Motor neuron (in vitro differentiated cells): ENCODE measurements at places on chromosomes 5 and 9. TPM values are rescaled to one million over a fixed set of nuclear protein-coding genes. Genes with fewer than 3 reads are reported as not detected.

DNA sequence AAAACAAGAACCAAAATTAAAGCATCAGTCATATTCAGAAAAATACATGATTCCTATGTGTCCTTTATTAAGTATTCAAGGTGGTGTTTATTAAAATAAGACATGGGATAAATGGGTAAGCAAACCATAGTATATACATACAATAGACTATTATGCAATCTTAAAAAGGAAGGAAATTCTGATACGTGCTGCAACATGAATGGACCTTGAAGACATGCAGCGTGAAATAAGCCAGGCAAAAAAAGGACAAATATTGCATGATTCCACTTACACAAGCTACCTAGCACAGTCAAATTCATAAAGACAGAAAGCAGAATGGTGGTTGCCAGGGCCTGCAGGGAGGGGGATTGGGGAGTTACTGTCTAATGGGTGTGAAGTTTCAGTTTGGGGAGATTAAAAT is 127.7 kb downstream of the DMAC1 start:
- ATAC-seq = no peak

DNA sequence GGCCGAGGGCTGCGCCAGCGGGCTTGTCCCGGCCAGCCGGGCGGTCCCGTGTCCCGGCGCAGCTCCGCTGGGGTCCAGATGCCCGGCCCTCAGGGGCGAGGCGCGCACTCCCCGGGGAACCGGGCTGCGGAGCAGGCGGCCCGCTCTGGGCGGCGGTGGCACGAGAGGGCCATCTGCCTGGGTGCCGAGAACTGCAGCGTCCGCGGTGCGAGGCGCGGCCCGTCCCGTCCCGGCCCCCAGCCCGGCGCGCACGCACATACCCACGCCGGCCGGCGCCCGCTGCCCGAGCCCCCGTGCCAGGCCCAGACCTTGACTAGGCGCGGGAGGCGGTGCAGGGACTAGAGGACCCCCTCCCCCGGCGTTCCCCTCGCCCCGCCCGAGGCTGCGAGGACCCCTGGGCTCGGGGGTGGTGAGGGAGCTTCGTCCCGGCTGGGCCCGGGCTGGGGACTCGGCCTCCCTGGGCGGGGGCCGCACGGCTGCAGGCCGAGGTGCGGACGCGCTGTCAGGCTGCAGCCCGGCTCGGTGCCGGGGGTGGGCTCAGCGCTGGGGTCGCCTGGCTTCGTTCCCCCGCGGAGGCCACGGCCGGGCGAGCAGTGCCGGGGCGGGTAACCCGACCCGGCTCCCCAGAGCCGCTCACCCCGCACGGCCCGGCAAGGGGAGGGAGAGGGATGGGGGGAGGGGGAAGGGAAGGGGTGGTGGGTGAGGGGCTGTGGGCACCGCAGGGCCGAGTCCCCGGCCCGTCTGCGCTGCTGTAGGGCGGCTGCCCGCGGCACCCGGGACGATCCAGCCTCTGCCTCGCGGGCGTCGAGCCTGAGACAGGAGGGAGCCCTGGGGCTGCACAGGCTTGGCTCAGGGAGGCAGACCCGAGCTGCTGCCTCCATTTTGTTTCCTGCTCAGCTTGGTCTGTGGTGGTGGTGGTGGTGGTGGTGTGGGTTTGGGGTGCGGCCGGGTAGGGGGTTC is 1.2 kb upstream of the NSD1 start:
- peak; percentile 13 for ATAC-seq

Gene SLC6A18
- not detected in 2 replicates for total RNA-seq

GRCh38 chr5:57592236-57592635 is 109.6 kb upstream of the ACTBL2 start:
- no peak for ATAC-seq

Gene PROB1
- total RNA-seq = 1.2 TPM in 2 replicates

Gene PCDH12
- total RNA-seq = 0.81 and 1.5 TPM in 2 replicates

- no peak for ATAC-seq
Observed at GRCh38 chr5:139384591-139385051, 1.5 kb upstream of the SLC23A1 start.

DNA sequence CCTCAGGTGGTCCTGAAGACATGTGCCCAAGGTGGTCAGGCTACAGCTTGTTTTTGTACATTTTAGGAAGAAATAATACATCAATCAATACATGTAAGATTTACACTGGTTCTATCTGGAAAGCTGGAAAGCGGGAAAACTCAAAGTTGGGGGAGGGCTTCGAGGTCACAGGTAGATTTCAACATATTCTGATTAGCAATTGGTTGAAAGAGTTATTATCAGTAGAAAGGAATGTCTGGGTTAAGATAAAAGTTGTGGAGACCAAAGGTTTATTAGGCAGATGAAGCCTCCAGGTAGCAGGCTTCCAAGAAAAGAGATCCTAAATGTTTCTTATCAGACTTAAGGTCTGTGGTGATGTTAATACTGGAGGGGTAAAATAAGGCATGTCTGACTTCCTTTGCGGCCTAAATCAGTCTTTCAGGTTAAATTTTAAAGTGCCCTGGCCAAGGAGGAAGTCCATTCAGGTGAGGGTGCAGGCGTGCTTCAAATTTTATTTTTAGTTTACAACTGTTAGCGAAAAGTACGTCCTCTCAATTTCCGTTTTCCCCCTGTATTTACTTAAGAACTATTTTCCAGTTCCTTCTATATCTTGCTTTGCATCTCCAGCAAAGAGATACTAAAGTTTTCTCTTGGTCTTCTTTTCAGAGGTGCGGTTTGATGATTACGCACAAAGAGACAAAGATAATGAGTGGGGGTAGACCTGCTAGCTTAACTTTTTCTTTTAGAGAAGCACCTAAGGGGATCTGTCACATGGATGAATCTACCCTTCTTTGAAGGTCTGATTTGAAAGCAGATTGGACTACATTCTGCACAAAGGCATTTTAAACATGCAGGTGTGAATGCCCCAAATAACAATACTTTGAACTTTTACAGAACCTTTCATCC is 578.6 kb downstream of the RAB3C start:
- ATAC-seq = no peak

DNA sequence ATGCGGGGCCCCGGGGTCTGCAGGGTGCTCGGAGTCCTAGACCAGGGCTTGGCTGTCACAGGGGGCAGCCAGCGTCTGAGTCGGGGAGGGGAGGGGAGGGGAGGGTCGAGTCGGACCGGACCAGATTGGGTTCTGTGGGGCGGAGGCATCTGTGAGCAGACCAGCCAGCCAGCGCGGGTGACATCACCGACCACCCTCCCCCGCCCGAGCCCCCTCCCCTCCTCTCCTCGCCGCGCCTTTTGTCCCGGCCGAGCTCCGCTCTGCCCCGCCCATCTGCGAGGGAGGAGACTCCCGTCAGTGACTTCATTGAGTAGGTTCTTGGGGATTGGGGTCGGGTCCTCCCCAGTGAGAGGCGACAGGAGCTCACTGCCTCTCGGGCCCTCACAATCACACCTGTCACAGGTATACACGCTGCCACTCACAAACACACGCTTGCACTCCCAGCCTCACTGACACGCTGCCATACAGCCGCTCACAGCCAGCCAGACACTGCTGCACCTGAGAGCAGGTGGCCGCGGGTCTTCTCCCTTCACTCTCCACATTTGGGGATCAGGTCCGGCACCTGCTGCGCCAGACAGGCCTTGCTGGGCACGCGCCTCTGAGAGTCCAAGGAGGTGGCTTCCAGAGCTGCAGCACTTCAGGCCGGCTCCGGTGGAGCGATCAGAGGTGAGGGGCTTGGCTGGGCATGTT is 546 bp downstream of the DNAJB5 start:
- peak; percentile 3 for ATAC-seq

GRCh38 chr9:128551657-128552152 is 682 bp upstream of the SPTAN1 start:
- ATAC-seq = no peak

DNA sequence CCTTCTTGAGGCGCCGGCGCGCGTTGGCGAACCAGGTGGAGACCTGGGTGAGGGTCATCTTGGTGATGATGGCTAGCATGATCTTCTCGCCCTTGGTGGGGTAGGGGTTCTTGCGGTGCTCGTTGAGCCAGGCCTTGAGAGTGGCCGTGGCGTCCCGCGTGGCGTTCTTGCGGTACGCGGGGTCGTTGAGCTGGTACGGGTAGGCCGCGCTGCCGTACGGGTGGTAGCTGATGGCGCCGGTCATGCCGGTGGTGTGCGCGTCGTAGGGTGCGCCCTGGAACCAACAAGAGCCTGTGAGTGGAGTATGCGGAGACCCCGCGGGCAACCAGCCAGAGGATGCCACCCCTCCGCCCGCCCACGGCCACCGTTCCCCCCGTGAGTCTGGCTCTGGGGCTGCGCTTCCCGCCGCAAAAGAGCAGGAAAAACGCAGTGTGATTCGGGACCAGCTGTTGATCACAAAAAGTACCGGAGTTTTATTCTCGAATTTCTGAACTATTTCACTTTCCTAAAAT is 1.9 kb downstream of the IRX2 start:
- no peak for ATAC-seq

Gene PTPRD
- total RNA-seq = 0.15 and 0.48 TPM in 2 replicates

- ATAC-seq = no peak
Observed at GRCh38 chr5:13866792-13867191, 77.7 kb downstream of the DNAH5 start.

Gene TSLP
- total RNA-seq = 0.28 TPM in 1 of 2 replicates, not detected in the other

DNA sequence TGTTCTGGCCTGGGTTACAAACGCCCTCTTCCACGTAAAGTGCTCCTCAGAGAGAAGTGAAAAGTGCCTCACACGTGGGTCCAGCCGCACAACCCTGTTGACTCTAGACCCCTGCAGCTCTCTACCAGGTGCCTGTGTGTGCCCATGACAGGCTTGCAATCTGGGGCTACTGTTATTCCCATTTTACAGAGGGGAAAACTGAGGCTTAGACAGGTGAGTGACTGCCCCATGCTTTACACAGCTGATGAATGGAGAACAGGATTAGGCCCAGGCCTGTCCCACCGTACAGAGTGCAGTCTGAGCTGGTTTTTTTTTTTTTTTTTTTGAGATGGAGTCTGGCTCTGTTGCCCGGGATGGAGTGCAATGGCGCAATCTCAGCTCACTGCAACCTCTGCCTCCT is 6.2 kb upstream of the INPP5E start:
- no peak for ATAC-seq

Gene WDR31
- 5.6 and 5.8 TPM in 2 replicates for total RNA-seq

- no peak for ATAC-seq
Observed at GRCh38 chr5:143311955-143312354, 91.5 kb downstream of the NR3C1 start.

Gene UHRF2
- 31.5 and 32.0 TPM in 2 replicates for total RNA-seq

Gene SLC45A2
- 0.50 and 1.9 TPM in 2 replicates for total RNA-seq

Gene EIF4E1B
- 0.54 and 0.75 TPM in 2 replicates for total RNA-seq

Gene SLC6A3
- total RNA-seq = 0.53 and 1.7 TPM in 2 replicates

GRCh38 chr9:134040176-134040565 is 14.9 kb downstream of the BRD3OS start:
- ATAC-seq = no peak

Gene NFIB
- total RNA-seq = 51.9 and 61.6 TPM in 2 replicates

DNA sequence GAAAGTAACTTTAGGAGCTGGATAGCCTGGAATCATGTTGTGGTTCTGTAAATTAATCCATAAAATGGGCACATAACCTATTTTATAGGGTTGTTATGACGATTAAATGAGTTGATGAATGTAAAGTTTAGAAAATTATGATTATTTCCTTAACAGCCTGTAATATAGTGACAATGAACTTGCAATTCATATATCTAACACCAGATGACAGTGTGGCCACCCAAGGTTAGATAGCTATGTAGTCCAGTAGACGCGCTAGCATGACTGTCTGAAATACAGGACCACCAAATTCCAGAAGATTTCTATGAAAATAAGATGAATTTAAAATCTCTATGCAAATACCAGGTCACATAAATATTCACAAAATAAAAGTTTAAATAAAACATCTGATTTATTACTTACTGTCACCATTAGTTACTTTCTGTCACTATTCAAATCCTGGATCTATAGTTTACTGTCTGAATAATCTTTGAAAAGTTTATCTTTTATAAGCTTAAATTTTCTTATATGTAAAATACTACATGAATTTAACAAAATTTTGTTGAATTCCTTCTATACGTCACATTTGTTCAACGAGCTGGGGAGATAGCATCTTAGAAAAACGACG is 26.1 kb upstream of the MACIR start:
- ATAC-seq = peak; percentile 57

DNA sequence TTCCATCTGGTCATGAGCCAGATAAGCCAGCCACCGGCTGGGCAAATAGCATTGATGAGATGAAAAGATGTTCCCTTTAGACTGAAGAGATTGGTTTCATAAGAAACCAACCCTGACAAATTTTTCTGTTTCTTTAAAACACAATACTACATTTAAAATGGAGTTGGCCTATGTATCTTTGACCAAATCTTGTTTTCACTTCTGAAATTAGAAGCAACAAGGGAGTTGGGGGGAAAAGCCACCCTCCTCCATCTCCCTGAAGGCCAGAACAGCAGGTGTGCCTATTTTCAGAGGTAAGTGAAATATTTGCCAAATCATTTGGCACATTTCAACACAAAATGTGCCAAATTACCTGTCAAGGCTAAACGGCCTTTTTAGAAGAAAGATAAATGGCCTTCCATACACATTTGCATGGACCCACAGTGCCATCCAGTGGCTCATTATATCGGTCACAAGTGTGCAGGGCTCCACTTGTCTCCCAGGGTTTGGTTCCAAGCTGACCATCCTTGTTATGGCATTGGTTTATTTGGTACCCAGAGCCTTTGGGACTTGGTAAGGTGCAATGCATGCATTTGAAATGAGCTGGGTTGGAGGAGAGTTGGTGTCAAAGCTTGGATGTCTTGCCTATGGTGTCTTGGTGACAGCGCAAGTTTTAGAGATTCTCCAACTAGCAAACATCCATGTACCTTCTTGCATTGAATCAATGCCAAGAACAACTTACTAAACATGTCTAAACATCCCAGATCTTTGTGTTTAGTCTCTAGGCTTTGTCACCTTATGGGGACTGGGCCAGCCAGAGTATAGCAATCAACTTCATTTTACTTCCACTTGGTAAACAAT is 372.0 kb upstream of the KIF2A start:
- peak; percentile 86 for ATAC-seq

DNA sequence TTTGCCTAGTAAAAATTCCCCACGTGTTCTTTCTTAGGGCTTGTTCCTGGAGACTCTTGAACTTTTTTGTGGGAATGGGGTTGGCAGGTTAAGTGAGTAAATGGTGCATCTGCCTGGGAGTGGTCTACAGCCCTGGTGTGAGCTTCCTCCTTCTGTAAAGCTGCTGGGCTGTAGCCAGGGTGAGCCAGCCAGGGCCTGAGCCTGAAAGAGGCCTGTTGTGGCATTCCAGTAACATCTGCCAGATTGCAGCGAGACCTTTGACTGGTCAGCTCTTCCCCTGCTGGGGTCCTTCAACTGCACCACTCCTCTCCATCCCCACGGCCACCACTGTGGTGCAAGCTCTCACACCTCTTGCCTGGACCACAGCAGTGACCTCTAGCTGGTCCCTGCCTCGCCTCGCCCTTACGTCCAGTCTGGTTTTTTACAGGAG is 47.5 kb downstream of the SLC22A5 start:
- ATAC-seq = no peak

DNA sequence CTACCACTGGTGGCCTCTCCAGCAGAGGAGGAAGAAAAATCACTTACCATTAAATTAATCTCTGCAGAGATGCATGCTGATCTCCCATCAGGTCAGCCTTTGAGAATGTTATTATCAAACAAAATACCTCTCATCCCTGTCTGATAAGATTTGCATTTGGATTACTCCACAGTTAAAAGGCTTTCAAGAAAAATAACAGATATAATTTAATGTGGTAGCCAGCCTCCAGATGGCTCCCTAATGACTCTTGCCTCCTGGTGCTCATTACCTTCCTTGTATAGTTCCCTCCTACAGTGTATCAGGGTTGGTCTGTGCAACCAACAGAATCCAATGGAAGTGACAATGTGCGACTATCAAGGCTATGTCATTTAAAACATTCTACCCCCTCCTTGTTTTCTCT is 63.6 kb upstream of the TNPO1 start:
- no peak for ATAC-seq

Gene GRXCR2
- total RNA-seq = not detected in 2 replicates

Gene DAB2IP
- total RNA-seq = 18.9 and 20.1 TPM in 2 replicates
